HuH-7.5 (cell line): ENCODE measurements at places on chromosomes 2 and 18.
A peak's percentile ranks its signal among the peaks of the same experiment; 100 is the strongest.

DNA sequence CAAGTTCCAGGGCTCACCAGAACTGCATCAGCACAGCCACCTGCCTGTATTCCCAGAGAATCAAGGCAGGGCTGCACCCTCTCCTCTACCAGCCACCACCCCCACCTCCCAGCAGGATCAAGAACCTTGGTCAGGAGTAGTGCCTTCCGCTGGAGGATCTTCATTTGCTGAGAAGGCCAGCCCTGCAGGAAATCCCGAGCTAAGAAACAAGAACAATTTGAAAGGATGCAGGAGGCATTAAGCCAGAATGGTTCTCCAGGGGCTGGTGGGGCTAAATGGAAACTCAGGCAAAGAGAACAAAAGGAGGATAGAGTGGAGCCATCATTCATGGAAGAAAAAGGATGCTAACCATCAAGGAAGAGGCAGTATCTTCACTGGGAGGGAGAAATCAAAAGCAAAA lies 147.3 kb upstream of the SLC14A2 start:
- DNase-seq = no peak

- no peak for DNase-seq
These were observed 107.9 kb upstream of the PARD3B start for GRCh38 chr2:204437408-204437807.

GRCh38 chr2:71120195-71120594 lies 9.8 kb downstream of the MCEE start:
- DNase-seq = no peak

GRCh38 chr2:231341100-231341499 lies 54.4 kb upstream of the B3GNT7 start:
- DNase-seq = no peak

DNA sequence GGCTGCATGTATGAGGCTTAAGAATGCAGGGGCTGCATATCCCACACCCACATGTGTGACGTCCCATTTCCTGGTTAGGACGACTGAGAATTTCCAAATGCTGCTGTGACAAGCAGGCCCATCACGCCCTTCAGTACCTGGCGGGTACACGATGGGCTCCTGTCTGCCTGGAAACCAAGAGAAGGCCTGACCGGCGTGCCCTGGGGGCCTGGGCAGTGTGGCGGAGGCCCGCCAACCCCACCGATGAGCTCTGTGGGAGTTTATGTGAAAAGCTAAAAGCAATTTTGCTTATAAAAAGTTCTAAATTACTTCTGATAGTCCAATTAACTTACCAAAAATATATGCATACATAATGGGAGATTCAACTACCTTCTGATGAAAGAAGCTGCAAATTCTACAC lies 837.3 kb downstream of the GALR1 start:
- DNase-seq = no peak

- no peak for DNase-seq
These were observed 16.9 kb upstream of the CYRIA start for GRCh38 chr2:16682431-16683118.

GRCh38 chr2:216495656-216496055 lies 3.0 kb upstream of the RPL37A start:
- no peak for DNase-seq

DNA sequence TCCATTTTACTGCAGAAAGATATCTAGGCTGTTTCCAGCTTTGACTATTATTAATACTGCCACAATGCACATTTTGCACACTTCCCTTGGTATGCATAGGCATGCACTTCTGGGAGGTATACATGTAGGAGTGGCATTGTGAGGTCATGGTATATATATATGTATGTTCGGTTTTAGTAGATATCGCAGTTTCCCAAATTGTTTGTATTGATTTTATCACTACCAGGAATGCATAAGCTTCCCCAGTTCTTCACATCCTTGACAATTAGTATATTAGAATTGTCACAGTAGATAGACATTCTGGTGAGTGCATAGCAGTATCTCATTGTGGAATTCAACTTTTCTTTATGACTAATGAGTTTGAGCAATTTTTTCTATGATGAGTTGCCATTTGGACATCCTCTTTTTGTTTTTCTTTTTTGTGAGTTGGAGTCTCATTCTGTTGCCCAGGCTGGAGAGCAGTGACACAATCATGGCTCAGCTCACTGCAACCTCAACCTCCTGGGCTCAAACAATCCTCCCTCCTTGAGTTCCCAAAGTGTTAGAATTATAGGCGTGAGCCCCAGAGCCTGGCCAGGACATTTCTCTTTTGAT lies 4.2 kb upstream of the GRB14 start:
- no peak for DNase-seq

DNA sequence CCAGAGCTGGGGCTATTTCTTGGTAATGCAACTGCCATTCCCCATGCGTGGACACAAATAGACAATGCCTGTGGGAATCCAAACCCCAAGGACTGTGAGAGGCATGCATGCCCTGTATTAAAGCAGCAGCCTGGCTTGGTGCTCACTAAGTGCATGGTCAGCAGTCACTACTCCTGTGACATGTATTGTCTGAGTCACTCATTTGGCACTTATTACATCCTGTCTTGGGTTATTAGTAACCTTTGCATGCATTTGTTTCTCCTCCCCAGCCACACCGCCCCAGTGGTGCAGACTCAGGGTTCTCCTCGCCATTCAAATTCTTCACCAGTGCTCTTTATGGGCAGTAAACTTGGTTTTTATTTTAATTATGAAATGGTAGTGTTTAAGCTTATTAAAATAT lies 30.2 kb downstream of the PRKCE start:
- DNase-seq = peak; percentile 16

GRCh38 chr18:9715088-9715343 lies 6.9 kb downstream of the RAB31 start:
- DNase-seq = no peak

DNA sequence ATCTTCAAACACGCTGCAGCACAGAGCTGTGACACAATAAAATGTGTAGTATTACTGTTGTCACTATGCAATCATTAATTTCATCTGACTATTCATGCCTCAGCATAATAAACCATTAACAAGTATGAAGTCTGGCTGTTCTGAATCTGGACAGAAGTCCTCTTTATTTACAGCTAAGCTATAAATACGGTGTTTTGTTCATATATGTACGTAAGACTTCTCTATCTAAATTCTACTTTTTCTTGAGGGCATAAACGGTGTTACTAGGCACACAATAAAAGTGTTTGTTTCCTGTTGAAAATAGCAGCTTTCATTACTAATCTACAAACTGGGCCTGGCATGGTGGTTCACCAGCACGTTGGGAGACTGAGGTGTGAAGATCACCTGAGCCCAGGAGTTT lies 443.8 kb downstream of the NCKAP5 start:
- DNase-seq = no peak

DNA sequence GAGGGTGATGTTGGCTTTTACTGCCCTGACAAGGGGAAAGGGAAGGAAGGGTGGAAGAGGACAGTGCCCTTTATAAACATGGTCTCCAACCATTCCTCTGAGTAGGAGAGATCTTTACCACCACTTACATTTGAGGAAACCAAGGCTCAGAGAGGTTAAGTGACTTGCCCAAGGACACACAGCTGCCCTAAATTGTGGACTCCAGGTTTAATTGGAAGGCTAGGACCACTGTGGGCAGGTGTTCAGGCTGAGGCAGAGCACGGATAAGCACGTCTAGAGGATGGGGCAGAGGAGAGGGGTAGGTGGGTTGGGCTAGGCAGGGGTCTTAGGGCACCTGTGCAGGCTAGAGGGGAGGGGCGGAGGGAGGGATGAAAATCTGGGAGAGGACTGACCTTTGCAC lies 32.7 kb downstream of the INHBB start:
- DNase-seq = no peak

GRCh38 chr2:43715300-43716098 lies 39.3 kb upstream of the C1GALT1C1L start:
- no peak for DNase-seq

DNA sequence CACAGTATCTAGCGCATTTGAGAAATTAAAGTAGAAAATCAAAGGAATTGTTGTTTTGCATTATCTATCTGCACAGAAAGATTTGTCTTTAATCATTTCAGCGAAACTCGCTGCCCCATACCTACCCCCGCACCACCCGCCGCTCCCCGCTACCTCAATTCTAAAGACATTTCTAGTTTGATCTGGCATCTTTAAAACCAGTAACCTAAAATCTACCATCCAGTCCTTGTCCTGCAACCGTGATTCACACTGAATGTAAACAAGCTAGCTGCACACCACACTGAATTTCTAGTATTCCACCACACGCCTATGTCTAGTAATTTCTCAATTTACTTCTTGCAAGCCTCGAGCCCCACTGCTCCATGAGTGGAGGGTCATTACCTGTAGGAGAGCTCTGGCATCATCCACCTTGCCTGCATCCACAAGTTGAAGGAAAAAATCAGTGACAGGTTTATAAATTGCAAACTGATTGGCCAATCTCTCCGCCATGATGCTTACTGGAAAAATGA lies 60.1 kb downstream of the ABCG8 start:
- DNase-seq = no peak

DNA sequence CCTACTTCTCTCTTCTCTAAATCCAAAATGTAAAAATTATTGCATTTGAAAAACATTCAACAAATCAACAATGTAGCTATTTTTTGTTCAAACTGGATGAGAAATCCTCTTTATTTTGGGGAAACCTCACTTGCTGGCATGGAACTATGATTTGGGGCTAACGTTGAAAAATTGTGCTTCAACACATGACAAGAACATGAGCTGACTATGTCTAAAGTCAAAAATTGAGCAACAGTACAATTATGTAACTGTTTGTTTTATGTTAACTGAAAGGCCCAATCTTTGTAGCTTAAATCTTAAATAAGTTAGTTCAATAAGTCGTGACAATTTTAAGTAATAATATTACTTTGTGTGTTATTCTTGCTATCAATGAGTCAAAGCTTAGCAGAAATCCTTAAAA lies 67.3 kb downstream of the TMEFF2 start:
- DNase-seq = no peak

- DNase-seq = peak; percentile 19
These were observed 37.3 kb downstream of the RNU4ATAC start for GRCh38 chr2:121567957-121568409.

DNA sequence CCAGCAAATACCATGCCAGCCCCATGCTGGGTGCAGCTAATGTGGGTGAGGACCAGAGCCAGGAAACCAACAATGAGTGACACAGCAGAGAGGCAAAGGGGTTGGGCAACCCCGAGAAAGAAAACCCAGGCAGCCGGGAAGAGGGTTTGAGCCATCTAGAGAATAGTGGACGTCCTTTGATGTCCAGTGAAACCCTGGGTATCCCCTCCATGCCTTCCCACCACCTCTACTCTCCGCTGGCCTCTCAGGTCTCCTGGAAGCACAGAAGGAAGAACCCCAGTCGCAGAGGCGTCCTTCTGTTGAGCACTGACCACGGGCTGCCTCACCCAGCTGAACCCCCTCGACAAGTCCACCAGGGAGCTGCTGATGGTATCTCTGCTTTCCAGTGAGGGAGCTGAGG lies 657.4 kb upstream of the ID2 start:
- DNase-seq = no peak

- no peak for DNase-seq
These were observed 184.8 kb upstream of the SOX11 start for GRCh38 chr2:5507367-5507766.

- no peak for DNase-seq
These were observed 135.6 kb upstream of the KLHL29 start for GRCh38 chr2:23249348-23249747.

- no peak for DNase-seq
These were observed 207.7 kb upstream of the CRIM1 start for GRCh38 chr2:36147670-36148390.

DNA sequence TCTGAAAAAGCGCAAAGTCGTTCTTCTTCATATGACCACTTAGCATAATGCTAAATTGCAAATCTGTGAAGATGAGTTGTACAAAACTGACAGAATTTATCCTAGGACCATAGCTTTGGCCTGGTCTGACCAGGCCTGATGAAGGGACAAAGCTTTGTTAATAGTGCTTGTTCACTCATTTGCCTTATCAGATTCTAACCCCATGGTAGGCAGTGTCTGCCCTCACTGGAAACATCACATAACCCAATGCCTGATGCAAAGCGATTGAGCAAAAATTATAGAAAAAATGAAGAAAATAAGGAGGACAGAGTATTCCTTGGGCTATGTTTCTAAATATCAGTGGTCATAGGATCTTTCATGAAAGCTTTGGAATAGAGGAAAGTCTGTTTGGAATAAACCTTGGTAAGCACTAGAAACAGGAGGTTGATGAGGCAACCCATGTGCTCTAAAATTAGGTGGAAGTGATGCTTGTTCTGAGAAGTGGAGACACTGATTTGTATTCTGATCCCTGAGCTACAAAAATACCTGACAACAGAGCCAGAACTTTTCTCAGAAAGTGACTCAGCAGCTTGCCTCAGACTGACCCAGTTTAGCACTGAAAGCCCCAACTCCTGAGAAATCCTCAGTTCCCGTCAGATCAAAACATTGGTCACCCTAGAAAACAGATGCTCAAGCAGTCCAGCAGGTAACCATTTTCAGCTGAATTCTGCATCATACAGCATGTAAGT lies 131.4 kb upstream of the MAPRE2 start:
- DNase-seq = no peak

GRCh38 chr18:679516-679915 lies 22.1 kb downstream of the TYMS start:
- DNase-seq = no peak

DNA sequence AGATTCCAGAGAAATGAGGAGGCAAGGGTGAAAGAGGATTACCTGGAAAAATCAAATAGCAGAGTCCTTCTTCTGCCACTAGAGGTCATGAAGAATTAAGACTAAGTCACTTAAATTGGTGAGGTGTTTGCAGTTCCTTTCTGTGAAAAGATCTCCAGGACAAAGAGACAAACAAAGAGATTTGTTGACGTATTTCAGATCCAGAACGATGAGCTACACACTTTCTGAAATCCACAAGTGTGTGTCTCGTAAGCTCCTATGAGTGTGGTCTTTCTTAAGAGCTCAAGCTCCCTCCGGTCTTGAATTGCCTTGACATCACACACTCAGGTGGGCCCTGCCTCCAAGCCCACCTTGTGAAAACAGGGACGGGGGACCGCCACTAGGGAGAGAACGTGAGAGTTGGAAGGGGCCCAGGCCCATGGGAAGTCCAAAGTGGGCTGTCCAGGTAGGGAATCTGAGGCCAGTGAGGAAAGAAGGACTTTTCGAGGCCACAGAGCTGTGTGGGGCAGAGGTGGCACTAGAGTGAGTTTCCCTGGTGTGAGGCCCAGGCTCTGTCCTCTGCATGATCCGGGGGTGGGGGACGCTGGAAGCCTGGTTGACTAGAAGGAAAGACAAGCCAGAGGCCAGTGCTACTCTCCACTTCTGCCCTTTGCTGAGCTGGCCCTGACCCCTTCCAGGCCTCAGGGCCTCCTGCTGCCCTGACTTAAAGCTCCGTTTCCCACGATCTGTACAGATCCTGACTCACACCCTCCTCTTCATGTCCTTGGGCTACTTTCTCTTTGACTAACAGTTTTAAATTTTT lies 168.1 kb upstream of the NCK2 start:
- peak; percentile 20 for DNase-seq

DNA sequence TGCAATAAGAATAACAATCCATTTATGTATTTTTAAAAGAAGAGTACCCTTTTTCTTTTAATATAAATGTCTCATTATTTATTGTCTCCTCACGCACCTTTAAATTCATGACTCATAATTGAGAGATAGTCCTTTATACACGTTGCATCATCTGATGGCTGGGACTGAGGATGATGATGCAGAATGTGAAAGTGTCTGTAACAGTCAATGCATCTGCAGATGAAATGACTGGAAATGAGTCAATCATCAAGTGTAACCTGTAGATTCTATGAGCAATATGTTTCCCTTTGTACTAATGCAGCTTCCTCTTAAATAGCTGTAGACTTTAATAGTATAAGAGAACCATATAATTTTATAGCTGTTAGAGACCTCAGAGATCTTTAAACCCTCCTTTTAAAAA lies 26.1 kb upstream of the SYT4 start:
- no peak for DNase-seq

GRCh38 chr18:79782566-79783308 lies 15.0 kb upstream of the KCNG2 start:
- no peak for DNase-seq
